ENCODE measurements at places on chromosomes 7 and 10. TPM values are rescaled to one million over a fixed set of nuclear protein-coding genes. Genes with fewer than 3 reads are reported as not detected.

GRCh38 chr7:138886501-138886917, 88.5 kb upstream of the ATP6V0A4 start:
- DNase-seq, result peak; percentile 33

BMPER gene
- total RNA-seq, result 8.4 TPM

DNA sequence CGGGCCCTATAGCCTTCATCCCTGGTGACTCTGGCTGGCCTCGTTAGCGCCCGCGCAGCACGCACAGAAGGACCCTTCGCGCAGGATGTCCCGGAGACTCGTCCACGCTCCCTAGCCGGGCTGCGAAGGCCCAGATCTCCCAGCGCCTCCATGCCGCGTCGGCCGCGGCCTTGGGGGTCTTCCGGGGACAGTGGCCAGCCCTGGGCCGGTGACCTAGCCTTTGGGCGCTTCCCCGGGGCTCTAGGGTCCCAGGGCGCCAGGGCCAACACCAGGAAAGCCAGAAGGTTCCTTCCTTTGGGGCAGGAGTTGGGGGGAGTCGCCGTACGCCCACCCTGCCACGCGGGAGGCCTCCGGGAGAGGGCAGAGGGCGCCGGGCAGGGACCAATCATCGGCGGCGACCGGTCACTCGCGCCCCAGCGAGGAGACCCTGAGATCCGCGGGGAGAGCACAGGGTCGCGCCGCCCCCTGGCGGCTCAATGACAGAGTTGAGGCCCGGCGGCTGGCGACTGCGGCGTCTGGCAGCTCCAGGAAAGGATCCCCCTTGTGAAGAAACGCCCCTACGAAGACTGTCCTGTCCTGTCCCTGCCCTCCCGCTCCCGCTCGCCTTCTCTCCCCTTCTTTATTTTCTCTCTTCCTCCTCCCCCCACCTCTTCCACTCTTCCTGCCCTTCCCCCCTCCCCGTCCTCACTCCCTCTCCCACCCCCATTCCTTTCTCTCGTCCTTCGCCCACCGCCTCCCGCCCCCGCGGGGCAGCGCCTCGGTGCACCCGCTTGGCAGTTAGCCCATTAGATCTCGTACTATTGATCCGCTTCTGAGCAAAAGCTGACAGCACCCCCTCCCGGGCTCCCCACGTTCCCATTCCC, 62.3 kb upstream of the LBX1 start:
- peak; percentile 24 for DNase-seq

HYAL4 gene
- not detected for total RNA-seq

GRCh38 chr10:42594246-42594650, 44.1 kb downstream of the ZNF33B start:
- no peak for DNase-seq

GRCh38 chr7:95276114-95276513, 48.2 kb downstream of the PON1 start:
- no peak for DNase-seq

C10orf53 gene
- not detected for total RNA-seq

- no peak for DNase-seq
These were observed 148.4 kb downstream of the MDFIC start for GRCh38 chr7:115070311-115070710.

NUDT13 gene
- 1.6 TPM for total RNA-seq

PRKAR2B gene
- 12.4 TPM for total RNA-seq

DNA sequence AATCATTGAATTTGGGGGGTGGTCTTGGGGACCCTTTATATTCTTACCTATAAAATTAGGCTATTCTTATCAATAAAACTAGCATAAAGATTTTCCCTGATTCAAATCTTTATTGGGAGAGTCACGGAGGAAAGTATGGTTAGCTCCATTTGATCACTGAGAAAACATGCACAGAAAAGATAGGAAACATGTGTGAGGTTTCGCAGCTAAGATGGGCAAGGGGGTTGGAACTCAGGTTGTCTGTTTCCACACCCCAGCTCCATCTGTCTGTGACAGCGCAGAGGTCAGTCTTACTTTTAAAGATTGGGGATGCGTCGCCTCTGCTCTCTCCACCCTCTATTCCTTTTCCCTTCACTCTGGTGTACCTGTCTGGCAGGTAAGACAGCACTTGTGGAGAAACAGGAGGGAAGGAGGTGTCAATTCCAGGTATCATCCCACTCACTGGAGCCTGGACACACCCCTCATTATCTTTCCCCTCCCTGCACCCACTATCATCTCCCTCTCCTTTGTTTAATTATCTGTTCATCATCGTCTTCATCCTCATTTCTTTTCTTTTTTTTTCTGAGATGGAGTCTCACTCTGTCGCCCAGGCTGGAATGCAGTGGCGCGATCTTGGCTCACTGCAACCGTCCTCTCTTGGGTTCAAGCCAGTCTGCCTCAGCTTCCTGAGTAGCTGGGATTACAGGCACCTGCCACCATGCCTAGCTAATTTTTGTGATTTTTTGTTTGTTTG, 2.4 kb upstream of the DENND10 start:
- peak; percentile 42 for DNase-seq

GRCh38 chr10:78664929-78665553, 403.7 kb upstream of the ZMIZ1 start:
- no peak for DNase-seq

GRCh38 chr7:130942211-130942964, 208.4 kb upstream of the KLF14 start:
- DNase-seq, result peak; percentile 55

POU6F2 gene
- 2.4 TPM for total RNA-seq

- DNase-seq, result no peak
These were observed 624.8 kb downstream of the GRID1 start for GRCh38 chr10:85741626-85742300.

- no peak for DNase-seq
These were observed 159.2 kb downstream of the BTAF1 start for GRCh38 chr10:92082583-92083280.

DNA sequence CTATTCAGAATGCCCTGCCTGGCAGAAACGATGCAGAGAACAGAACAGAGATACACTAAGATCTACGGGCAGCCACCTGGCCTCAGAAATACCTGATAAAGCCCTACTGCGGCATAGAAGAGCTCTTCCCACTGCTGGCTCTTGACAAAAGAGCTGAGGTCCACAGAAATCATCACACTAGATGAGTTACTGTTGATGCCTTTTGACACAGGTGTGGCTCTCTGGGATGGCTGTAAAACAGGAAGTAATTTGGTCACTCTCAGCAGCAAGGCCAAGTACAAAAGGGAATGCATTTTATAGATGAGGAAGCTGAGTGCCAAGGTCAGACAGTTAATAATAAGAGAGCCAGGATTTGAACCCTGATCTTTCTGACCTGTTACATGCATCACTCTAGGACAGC, 35.0 kb upstream of the ACSL5 start:
- no peak for DNase-seq

DNA sequence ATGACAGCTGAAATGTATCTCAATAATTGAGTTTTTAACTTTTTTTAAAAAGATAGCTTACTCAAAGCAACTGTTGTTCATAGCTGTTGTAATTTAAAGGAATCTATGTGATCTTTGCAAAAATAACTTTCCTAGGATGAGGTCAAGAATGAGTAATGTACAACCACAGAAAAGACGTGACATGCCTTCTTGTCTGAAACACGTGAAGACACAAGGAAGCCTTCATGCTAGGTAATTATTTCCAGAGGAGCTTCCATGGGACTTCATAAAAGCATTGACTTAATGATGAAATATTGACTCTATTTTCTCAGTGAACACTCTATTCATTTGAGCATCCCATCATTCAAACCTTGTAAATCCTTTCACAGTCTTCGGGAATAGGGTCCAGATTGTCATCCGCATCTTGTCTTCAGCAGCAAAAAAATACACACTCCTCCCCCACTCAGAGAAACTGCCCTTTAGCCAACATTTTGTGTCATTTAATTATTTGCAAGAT, 528.0 kb downstream of the NRG3 start:
- DNase-seq, result no peak

ACHE gene
- 6.6 TPM for total RNA-seq

DKK1 gene
- 10.2 TPM for total RNA-seq

- DNase-seq, result no peak
These were observed 2.6 kb downstream of the PNLIP start for GRCh38 chr10:116548301-116548700.
